ENCODE measurements at places on chromosomes 13 and 19.

GRCh38 chr19:29886586-29886985 lies 55.5 kb upstream of the URI1 start:
- no peak for DNase-seq

DNA sequence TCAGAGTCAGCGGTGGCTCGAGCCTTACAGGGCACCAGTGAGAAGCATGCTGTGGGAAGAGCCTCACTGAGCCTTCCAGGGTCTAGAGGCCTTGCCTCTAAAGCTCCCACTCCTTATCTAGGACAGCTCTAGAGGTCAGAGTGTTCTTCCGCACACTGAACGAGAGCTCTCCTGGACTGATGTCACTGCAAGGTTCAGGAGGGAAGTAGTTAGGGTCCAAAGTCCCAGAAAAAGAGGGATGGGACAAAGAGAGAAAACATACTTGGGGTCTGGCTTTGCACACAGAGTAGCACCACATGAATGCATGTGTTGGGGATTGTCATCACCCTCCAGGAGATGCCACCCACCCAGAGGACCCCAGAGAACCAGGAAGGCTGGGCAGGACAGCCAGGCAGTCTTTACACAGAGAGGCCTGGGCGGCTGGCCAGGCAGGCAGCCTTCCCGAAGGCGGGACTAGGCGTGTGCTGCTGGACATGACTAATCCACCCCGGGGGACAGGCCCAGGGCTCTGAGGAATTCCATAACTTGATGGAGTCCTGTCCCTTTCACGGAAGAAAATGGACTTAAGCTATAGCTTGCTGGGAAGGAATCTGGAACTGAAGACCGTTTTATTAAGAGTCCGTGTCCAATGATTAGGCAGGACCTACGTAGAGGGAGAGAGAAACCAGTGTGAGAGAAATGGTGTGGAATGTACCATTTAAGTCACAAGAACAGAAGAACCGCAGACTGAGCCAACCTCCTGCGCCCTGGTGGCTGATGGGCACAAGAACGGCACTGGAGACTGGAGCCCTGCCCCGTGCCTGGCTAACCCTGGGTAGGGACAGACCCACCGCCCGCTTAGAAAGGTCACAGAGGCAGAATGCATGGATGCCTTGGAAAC lies 16.6 kb upstream of the EPHX3 start:
- no peak for DNase-seq

DNA sequence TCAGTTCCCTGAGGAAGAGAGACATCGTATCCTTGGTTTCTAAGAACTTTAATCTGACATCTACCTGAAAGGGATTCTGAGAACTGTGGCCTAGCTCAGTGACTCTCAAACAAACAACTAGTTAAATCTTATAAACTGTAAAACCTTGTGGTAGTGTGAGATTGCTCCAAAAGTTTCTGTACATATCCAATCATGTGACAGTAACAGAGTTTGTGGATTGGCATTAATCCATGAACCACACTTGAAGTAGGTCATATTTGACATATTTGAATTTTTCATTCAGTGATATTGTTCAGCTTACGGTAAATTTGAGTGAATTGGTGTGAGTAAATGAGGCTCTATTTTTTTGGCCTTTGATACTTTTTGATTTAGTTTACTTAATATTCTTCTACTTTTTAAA lies 15.0 kb downstream of the TDRD3 start:
- DNase-seq = no peak

- DNase-seq = no peak
Measured at GRCh38 chr13:99215184-99215830, 14.7 kb downstream of the UBAC2 start.

- DNase-seq = no peak
Measured at GRCh38 chr19:1072371-1073015, 5.5 kb downstream of the ARHGAP45 start.

DNA sequence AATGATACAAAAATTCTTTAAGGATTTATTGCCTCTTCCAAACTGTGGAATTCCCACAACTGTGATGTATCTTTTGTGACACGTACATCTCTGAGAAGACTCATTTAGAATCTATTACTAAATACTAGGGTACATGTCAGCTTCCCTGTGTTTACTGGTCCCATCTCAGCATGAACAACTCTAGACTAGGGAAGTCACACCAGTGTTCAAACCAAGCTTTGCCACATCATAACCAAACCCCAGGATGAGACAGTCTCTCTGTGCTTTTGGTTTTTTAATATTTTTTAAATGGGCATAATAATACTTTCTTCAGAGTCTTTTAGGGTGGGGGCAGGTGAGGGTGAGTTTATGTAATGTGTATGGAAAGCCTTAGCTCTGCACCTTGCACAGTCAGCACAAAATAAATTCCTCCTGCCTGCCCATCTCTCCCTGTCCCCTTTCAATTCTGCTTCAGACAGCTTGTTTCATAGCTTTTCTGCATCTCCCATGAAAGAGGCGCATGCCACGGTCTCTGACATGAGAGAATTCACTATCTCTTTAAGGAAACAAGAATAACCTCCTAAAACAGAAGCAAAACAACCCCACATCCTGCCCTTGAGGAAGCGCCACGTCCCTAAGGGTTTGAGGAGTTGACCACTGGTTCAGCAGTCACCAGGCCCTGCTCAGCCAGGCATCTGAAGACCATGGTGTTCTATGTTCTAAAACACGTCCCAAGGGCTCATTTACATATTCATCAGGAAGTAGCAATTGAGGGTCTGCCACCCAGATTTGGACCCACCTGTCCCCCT lies 174.5 kb downstream of the USP12 start:
- no peak for DNase-seq

DNA sequence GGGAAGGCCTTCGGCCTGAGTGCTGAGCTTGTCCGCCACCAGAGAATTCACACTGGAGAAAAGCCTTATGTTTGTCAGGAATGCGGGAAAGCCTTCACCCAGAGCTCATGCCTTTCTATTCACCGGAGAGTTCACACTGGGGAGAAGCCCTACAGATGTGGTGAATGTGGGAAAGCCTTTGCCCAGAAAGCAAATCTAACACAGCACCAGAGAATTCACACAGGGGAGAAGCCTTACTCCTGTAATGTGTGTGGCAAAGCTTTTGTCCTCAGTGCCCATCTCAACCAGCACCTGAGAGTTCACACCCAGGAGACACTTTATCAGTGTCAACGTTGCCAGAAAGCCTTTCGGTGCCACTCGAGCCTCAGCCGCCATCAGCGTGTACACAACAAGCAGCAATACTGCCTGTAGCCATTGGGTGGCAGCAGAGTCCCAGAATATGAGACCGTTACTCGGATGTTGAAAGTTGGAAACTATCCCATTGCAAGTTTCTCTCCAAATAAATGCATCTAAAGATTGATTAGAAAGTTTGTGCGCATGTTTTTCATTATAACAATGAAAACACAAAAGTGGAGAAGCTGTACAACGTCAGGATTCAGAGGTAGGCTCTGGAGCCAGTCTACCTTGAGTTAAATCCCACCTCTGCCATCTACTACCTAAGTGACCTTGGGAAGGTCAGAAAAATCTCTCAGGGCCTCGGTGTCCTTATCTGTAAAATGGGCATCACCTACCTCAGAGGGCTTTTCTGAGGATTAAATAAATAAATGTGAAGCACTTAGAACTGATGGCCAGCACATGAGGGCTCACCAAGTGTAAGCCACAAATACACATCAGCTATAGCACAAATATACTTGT lies 21.1 kb downstream of the ZNF473 start:
- DNase-seq = no peak

GRCh38 chr13:85141401-85141800 lies 657.8 kb downstream of the SLITRK6 start:
- no peak for DNase-seq

DNA sequence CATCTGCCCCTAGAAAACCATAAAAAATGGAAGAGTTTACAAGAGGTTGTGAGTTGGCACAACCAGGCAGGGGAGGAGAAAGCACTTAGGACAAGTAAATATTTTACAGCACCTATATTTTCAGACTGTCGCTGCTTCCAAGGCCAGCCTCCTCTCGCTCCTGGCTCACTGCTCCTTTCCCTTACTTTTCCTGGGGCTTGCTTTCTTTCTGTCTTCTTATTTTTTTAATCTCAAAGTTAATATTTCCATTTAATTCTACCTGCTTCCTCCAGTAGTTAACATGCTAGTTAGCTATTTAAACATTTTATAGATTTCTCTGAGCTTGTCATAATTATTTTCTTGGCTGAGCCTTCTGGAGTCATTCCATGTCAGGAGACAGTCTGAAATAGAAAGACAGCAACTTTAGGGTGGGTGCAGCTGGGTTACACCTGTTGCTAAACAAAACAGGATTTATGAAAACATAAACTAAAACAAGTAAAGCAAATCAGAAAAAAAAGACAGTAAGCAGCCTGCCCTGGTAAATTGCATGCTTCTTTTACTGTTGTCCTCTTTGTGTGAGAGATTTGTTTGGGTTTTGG lies 330.1 kb downstream of the DLEU7 start:
- no peak for DNase-seq

GRCh38 chr13:98241976-98242375 lies 64.9 kb upstream of the RNF113B start:
- DNase-seq = no peak

- no peak for DNase-seq
Measured at GRCh38 chr13:93216122-93216521, 10.5 kb upstream of the GPC6 start.

GRCh38 chr19:35267353-35267817 lies 1.4 kb upstream of the USF2 start:
- DNase-seq = no peak

- DNase-seq = no peak
Measured at GRCh38 chr13:27765650-27766049, 26.6 kb upstream of the GSX1 start.

GRCh38 chr13:19860884-19861655 lies 2.4 kb downstream of the ZMYM5 start:
- DNase-seq = no peak

DNA sequence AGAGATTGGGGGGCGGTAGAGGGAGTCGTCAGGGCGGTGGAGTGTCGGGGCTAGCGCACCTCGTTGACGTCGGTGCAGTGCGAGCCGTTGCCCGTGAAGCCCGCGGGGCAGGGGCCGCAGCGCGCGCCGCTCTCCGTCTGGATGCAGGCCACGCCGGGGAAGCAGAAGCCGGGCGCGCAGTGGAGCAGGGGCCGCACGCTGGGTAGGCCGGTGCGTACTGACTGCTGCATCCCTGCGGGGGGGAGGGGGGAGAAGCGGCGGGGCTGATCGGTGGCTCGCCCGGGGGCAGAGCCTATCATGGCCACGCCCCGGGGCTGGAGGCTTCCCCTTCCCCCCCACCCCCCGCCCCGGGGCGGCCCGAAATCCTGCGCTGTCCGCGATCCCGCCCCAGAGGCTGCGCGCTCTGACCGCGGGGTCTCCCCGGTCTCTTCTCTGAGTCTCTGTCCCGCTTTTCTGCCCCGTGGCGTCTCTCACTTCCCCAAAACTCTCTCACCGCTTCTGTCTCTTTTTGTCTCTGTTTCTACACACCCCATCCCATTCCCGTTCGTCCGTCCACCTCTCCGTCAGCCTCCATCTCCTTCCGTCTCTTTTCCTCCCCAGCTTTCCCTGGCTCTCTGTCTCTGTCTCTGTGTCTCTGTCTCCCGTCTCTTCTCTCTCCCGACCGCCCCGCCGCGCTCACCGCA lies 1.1 kb downstream of the COMP start:
- no peak for DNase-seq

- peak; percentile 58 for DNase-seq
Measured at GRCh38 chr13:79724348-79725103, 243.6 kb downstream of the NDFIP2 start.

DNA sequence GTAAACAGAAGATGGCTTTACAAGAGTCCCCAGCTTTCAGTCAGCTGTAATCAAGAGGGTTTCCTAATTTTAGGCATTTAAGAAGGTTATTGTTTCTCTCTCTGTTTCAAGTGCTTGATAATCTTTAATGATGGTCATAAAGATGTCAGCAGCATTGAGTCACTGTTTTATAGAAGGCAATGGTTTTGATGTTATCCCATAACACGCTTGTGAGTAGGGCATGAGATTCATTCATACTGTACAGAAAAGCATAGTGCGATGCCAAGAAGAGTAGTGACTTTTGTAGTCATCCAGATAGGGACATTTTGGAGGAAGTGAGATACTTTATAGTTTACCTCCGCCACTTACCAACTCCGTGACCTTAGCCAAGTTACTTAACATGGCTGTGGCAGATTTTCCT lies 364.2 kb upstream of the SLC10A2 start:
- DNase-seq = no peak

GRCh38 chr13:99407906-99408702 lies 93.2 kb upstream of the TM9SF2 start:
- no peak for DNase-seq

DNA sequence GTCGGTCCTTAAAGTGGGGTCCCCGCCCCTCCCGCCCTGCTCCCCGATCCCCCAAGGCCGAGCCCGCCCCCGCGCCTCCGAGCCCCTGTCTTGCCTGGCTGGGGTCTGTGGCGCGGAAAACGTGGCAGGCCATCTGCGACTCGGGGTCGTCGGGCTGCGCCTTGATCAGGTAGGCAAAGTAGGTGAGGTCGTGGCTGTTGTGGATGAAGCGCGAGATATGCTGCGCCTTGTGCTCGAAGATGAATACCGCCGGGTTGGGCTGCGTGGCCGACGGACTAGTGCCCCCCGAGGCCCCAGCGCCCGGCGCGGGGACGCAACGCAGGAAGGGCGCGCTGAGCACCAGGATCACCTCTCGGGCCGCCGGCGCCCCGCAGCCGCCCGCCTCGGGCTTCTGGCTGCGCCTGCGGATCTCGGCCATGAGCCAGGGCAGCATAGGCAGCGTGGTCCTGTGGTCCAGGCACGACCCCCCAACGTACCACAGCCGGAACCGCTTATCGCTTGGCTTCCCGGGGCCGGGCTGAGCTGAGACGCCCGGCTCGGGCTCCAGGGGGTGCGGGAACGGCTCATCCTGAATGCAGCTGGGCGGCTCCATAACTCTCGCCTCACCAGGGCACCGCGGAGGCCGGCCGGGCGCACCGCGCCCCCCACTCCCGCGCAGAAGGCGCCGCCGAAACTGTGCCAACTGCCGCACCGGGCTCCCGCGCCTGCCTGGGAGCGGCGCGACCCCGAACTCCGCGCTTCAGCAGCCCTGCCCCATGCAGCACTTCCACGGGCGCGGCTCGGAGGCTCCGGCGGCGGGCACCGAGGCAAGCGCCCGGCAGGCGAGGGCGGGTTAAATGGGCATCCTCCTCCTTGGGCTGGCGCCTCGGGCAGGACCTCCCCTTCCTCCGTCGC lies 546 bp downstream of the TBC1D4 start:
- peak; percentile 23 for DNase-seq
